Gastroesophageal sphincter (tissue), 4 donors: ENCODE measurements at places on chromosomes 2 and 18.

DNA sequence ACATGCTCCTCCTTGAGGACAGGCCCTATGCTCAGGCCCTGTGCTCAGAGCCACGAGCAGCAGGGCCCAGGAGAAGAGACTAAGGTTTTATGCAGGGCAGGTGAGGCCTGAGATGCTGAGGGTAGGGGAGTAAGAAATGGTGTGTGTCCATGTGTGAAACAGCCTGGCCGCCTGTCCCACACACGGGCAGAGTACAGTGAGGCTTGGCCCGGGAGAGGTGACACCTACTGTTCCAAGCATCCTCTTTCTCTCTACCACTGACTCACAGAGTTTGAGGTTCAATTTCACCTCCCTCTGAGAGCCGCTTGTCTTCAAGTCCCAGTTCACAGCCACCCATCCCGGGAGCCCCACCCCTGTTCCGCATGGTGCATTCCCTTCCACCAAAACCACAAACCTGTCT lies 54.1 kb downstream of the ADNP2 start:
- ATAC-seq = no peak

- ATAC-seq = no peak
These were observed 292.5 kb downstream of the MTX2 start for GRCh38 chr2:176561706-176562105.

- no peak for ATAC-seq
These were observed 294.3 kb upstream of the SETBP1 start for GRCh38 chr18:44386401-44386800.

- ATAC-seq = peak; percentile 49
These were observed 1.4 kb downstream of the WNT6 start for GRCh38 chr2:218860950-218861381.

DNA sequence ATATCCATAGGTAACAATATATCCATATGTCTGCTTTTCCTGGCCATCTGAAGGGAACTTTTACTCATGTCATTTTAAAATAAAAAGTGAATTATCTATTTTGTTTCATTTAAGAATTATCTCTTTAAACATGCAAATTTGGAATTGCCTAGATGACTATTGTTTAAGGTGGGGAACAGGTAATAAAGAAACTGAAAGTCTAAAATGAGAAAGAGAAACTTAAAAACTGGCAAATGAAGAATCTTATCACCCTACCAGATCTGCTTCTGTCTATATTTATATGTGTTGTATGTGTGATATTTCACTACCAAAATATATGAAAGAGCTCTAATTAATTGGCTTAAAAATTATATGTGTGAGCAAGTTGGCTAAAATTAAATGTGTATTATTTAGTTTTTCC lies 243.2 kb upstream of the KCNH7 start:
- no peak for ATAC-seq

GRCh38 chr18:29171892-29172755 lies 995.2 kb upstream of the CDH2 start:
- peak; percentile 22 for ATAC-seq

DNA sequence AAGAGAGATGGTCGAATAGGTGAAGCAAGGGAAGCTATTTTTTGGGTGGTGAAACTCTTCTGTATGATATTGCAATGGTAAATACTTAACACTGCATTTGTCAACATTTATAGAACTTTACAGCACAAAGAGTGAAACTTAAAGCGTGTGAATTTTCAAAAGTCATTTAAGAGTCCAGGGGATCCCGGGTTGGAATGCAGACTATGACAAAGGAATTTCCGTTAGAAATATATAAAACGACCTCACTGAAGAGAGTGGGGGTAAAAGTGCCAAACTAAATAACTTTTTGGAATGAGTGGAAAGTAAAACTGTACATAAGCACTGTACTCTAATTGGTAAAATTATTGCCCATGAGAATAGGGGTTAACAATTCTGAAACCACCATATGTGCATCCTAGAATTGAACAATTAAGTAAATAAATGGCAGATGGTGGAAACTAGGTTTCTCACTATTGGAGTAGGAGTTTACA lies 191.0 kb upstream of the FN1 start:
- no peak for ATAC-seq

- no peak for ATAC-seq
These were observed 63.1 kb downstream of the MBP start for GRCh38 chr18:77069482-77069881.

- ATAC-seq = no peak
These were observed 2.3 kb downstream of the TMEM182 start for GRCh38 chr2:102764083-102764482.

DNA sequence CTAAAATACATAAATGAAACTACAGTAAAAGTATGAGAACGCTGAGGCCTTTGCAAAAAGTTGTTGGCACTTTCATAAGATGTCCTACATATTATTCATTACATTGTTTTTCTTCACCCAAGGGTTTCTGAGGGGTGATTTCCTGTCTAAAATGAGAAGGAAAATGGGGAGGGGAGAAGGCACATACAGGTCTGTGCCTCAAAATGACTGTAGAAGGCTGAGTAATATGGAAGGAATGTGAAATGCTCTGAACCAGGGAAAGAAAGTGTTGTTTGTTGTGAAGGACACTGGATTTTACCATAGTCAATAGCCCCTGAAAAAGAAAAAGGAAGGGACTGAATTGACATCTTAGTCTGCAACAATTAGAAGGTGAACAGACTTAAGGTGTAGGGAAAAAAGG lies 99.5 kb upstream of the RNF152 start:
- no peak for ATAC-seq

DNA sequence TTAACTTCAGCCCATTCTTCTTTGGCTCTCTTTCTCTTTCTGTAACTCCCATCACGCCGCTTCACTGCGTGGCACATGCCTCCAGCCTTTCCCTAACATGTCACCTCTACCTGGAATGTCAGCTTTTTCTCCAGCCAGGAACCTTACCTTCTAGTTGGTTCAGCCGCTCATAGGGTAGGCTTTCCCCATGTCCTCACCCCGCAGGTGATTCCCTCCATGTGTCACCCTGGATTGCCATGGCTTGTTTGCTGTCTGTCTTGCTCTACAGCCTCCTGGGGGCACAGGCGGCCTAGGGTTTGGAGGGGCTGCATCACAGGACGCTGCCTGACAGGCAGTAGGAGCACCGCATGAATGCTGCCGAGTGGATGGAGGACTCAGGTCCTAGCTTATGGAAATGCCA lies 39.2 kb downstream of the ARHGEF4 start:
- no peak for ATAC-seq

- no peak for ATAC-seq
These were observed 404.7 kb downstream of the BCL11A start for GRCh38 chr2:60148716-60149115.

DNA sequence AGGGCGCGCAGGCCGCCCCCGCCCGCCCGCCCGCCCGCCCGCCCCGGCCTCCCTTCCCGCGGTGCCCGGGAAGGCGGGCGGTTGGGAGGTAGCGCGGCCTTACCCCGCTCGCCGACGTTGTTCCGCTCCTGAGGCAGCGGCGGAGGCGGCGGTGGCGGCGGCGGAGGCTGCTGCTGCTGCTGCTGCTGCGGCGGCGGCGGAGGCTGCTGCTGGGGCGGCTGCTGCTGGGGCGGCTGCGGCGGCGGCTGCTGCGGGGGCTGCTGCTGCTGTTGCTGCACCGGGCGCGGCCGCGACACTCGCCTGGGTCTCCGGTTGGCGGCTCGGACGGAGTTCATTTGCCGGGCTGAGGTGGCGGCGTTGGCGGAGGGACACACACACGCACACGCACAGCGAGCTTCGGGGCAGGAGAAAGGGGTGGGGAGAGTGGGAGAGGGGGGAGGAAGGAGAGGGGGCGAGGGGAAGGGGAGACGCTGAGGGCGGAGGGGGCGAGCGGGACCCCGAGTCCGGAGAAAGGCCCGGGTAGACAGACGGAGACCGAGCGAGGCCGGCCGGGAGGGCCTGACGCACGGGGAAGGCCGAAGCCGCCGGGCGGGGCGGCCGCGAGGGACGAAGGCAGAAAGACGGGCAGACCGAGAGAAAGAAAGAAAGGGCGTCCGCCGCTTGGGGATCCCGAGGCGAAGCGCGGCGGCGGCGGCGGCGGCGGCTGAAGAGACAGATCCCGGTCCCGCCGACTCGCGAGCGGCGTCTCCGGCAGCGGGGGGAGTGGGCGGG lies 727 bp downstream of the FBXO11 start:
- peak; percentile 8 for ATAC-seq

GRCh38 chr18:75066936-75067335 lies 142.0 kb downstream of the PTGR3 start:
- no peak for ATAC-seq

- no peak for ATAC-seq
These were observed 355.1 kb downstream of the EN1 start for GRCh38 chr2:118492335-118492734.

DNA sequence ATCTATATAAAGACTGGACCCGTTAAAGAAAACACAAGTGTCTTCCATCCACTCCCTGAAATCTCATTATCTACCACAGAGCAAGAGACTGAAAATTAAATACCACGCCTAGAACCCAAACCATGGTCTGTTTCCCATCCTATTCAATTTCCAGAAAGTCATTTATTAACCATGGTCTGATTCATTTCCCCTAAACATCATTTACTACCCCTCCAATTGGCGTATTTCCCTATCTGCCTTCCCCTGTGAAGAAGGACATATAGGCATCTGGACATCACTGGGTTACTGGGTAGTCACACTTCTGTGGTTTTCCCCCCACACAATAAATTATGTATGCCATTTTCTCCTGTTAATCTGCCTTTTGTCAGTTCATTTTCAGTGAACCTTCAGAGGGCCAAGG lies 30.8 kb downstream of the CCDC93 start:
- ATAC-seq = no peak

DNA sequence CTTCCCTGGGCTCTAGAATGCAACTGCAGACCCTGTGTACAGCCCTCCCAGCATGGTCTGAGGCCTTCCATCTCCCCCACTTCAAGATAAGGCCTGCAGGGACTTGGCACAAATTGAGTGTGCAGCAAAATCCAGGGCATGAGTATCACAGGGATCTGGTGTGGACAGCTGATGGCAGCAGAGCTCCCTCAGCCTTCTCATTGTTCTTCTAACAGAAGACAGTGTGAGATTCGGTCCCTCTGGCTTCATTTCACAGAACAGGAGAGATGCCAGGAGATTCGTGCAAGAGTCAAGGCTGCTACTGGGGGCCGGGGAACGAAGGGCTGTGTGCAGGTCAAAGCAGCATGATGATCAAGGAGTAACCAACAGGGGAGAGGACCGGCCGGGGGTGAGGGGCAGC lies 85.8 kb downstream of the UXS1 start:
- ATAC-seq = peak; percentile 32

GRCh38 chr2:124879640-124880039 lies 854.6 kb downstream of the CNTNAP5 start:
- no peak for ATAC-seq

GRCh38 chr2:76556018-76556417 lies 845.3 kb upstream of the GCFC2 start:
- ATAC-seq = no peak

- no peak for ATAC-seq
These were observed 39.5 kb downstream of the PSD4 start for GRCh38 chr2:113213061-113213930.

- no peak for ATAC-seq
These were observed 118.0 kb downstream of the RAB3GAP1 start for GRCh38 chr2:135169900-135170753.

- no peak for ATAC-seq
These were observed 36.0 kb downstream of the PAIP2B start for GRCh38 chr2:71190656-71191569.

GRCh38 chr2:12921321-12921720 lies 204.6 kb downstream of the TRIB2 start:
- no peak for ATAC-seq

DNA sequence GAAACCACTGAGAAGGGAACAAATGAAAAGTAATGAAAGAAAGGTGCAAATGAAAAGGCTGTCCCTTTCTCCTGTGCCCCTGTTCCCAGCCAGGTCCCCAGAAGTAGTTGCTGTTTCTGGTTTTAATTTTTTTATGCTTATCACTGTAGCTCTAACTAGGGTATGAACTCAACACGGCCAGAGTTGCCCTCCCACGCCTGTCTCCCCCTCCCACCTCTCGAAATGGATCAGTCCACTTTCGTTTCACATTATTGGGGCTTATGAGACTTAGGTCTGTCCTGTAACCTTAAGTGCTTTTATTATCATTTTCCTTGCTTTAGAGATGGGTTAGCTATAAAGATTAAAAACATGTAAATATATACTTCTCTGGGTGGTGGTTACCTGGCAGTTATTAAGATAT lies 8.6 kb downstream of the RBFA start:
- ATAC-seq = no peak

- ATAC-seq = no peak
These were observed 73.5 kb upstream of the LHCGR start for GRCh38 chr2:48829036-48829435.

- peak; percentile 36 for ATAC-seq
These were observed 39.7 kb downstream of the ANXA4 start for GRCh38 chr2:69781321-69782248.

- ATAC-seq = no peak
These were observed 54.2 kb downstream of the INPP4A start for GRCh38 chr2:98498703-98499440.

GRCh38 chr2:210818473-210818872 lies 262.1 kb downstream of the CPS1 start:
- no peak for ATAC-seq

GRCh38 chr18:9174302-9174701 lies 37.7 kb downstream of the ANKRD12 start:
- ATAC-seq = no peak
